ENCODE measurements at places on chromosomes 2 and 18.

GRCh38 chr2:164714471-164714870 is 93.2 kb upstream of the GRB14 start:
- no peak for DNase-seq

DNA sequence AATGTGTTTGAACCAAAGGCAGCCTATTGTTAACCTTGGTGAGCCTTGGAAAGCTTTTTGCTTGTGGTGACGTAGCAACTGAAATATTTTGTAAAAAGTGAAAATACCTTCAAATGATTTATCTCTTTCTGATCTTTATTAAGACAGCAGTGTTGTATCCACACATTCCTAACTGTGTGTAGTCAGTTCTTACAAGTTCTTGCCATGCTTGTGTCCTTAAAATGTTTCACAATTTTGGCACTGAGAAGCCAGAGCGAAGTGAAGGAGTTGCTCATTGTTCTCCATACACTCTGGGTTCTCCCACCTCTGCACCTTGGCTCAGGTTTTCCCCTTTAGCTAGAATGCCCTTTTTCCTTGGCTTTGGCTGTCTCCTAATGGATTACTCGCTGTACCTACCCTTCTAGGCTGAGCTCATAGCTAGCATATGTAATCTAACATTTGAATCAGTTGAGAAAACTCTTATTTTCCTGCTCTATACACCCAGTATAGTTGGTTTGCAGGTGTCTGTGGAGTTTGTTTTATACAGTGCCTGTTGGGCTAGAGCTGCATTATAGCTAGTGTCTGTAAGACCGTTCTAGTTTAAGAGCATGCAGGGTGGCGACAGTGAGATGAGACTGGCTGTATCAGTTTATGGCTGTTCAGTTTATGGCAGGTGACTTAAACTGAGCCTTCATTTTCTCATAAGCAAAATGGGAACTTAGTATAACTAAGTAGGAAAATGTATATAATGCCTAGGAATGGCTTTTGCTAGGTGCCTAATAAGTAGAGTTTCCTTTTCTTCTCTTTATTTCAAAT is 45.5 kb downstream of the FMNL2 start:
- DNase-seq: no peak

DNA sequence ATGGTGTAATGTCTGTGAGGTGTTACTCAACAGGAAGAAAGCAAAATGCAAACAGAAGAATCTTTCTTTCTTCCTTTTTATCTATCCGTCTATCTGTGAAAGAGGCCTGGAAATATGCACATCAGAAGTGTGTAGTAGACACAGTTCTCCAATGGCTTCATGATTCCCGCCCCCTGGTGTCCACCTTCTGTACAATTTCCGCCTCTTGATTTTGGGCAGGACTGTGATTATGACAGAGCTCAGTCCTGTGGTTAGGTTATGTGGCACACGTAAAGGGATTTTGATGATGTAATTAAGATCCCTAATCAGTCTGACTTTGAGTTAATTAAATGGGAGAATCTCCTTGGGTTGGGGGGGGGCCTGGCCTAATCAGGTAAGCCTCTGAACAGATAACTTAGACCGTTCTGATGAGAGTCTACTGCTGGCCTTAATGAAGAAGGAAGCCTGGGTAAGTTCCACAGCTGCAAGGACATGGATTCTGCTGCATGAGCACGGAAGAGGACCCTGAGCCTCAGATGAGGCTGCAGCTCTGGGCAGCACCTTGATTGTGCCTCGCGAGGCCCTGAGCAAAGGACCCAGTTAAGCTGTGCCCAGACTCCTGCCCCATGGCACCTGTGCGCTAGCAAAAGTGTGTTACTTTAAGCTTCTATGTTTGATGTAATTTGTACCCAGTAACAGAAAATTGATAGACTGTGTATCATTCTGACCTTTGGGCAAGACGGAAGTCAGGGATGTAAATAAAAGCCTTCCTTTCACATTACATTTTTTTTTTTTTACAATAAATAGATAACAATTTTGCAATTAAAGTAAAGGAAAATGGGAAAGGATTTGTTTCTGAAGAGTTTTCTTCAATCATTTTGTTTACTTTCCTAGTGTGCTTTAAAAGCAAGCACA is 11.3 kb upstream of the KCNF1 start:
- DNase-seq: no peak

- DNase-seq: no peak
Measured at GRCh38 chr2:109079590-109079989, 49.4 kb upstream of the SH3RF3 start.

DNA sequence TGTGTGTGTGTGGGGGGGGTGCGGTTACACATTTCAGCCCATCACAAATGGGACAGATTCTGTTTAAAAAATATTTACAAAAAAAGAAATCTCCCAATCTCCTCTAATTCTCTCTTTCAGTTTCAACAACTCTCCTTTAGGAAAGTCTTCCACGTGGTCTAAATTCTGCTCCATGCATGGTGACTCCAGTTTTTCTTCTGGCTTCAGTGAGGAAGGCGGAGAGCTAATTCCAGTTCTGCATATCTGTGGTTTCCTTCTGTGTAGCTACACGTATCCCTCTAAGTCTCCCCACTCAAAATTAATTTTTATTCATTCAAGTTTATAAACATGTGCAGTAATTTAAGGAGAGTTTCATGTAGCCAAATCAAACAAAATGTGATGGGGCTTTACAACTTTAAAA is 111.6 kb downstream of the SLC4A3 start:
- no peak for DNase-seq

GRCh38 chr2:101089419-101089818 is 61.8 kb downstream of the TBC1D8 start:
- no peak for DNase-seq

DNA sequence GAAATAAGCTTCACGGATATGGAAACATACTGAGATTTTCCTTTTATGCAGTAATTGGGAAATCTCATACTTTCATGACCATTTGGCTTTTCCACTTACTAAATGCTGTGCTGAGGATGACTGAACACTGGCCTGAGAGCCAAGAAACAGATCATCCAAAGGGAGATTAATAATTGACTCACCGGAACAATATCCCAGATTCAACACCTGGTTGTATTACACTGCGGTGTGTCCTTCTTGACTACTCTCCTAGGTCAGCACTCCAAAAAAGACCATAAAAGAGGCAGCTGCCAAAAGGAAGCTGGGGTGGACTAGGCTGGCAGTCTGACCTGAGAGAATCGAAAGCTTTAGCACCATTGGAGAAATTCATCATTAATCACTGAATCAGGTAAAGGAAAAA is 469.1 kb downstream of the CBLN2 start:
- DNase-seq: no peak

DNA sequence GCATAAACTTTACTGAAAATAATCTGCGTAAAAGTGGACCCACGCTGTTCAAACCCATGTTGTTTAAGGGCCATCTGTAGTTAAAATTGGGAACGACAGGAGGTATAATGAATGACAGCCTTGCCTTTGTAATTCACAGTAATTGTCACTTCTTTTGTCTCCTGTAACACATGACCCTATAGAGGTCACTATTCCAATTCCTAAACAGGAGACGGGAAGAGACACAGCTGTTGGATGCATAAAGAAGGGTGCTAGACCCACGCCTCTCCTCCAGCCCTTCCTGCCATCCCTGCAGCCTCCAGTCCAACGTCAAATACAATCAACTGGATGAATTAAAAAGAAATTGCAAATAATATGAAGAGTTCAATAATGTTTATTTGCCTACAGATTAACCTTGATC is 63.1 kb upstream of the NFATC1 start:
- no peak for DNase-seq

GRCh38 chr2:194465641-194466040 is 1191.4 kb upstream of the SLC39A10 start:
- no peak for DNase-seq

- no peak for DNase-seq
Measured at GRCh38 chr18:26563024-26563423, 14.7 kb upstream of the KCTD1 start.

DNA sequence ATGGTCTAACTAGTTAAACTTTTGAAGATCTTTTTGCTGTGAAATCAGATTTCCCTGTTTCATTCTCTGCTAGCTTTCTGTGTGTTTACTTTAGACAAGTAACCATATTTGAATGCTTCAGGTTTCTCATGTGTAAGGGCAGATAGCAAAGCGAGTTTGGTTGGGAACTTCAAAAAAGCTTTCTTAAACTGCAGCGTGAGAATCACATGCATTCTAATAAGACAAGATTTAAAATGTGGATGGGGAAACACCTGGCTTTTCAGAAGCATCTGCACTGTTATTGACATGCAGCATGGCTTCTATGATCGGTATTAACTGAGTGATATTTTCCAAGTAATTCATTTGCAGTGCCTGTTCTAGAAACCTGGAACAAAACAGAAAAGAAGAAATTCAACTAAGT is 119.3 kb downstream of the ABCA12 start:
- DNase-seq: no peak

DNA sequence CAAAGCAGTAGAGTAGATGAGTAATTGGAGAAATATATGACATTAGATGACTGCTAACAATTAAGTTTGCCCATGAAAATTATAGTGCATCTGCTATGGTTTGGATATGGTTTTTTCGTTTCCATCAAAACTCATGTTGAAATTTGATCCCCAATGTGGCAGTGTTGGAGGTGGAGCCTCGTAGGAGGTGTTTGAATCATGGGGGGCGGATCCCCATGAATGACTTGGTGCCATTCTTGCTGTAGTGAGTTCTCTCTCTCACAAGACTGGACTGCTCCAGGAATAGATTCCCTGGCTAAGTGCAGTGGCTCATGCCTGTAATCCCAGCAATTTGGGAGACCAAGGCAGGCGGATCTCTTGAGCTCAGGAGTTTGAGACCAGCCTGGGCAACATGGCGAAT is 9.7 kb upstream of the CUL3 start:
- DNase-seq: no peak

GRCh38 chr18:2486426-2486825 is 84.9 kb downstream of the METTL4 start:
- no peak for DNase-seq

DNA sequence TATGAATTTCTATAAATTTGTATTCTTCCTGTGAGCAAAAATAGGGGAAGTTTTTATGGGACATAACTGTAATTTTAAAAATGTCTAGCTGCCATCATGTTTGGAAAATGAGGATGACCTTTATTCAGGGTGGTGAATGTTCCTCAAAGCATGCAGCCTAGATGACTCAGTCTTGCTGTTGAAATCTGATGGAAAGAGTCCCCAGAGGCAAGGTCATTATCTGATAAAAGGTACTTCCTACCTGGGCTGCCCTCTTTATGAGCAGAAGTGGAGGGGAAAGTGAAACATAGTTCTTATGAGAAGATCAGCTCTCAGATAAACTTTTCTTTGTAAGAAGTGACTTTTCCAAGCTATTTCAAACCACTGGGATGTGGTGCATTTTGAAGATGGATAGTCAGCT is 1144.7 kb upstream of the PIK3C3 start:
- DNase-seq: no peak

- DNase-seq: no peak
Measured at GRCh38 chr2:105866216-105867185, 121.8 kb downstream of the NCK2 start.

GRCh38 chr18:48698707-48699106 is 159.9 kb downstream of the CTIF start:
- no peak for DNase-seq

DNA sequence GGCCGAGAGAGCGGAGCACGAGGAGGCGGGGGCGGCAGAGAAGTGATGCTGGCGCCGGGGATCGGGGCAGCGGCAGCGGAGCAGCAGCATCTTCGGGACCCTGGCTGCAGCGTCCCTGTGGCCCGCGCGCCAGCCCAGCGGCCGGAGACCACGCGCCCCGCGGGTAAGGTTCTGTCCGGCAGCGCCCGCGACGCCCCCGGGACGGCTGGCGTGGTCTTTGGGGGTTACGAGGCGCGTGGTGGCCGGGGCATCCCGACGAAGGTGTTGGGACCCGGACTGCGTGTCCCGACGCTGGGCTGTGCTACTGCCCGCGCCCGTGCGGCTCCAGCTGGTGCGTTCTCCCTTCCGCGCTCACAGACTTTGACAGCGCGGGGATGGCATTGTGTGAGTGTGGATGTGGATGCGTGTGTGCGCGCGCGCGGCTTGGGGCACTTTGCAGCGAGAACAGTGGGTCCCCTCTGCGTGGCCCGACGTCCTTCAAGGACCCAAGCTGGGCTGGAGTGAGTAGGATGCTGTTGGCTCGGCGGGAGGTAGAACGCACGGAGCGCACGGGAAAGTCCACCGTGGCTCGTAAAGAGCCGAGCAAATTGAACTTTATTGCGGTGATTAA is 405.0 kb downstream of the XIRP2 start:
- DNase-seq: no peak

GRCh38 chr2:235845245-235845644 is 322.9 kb downstream of the GBX2 start:
- no peak for DNase-seq

DNA sequence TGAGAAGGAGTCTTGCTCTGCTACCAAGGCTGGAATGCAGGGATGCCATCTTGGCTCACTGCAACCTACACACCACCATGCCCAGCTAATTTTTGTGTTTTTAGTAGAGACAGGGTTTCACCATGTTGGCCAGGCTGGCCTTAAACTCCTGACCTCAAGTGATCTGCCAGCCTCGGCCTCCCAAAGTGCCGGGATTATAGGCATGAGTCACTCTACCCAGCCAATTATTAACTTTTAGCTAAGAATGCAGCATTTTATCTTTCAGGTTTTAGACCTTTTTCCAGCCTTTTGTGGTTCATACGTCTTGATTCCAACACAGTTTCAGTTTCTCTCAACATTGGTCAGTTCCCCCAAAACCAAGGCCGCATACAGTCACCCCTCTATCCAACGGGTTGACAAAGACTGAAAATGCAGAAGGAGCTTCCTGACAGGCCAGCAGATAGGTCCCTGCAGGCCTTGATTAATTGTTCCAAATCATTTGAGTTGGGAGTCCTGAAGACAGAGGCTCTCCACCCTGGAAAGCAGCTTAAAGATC is 262.2 kb upstream of the KLHL29 start:
- DNase-seq: no peak

- no peak for DNase-seq
Measured at GRCh38 chr2:67600946-67601345, 203.8 kb downstream of the ETAA1 start.

DNA sequence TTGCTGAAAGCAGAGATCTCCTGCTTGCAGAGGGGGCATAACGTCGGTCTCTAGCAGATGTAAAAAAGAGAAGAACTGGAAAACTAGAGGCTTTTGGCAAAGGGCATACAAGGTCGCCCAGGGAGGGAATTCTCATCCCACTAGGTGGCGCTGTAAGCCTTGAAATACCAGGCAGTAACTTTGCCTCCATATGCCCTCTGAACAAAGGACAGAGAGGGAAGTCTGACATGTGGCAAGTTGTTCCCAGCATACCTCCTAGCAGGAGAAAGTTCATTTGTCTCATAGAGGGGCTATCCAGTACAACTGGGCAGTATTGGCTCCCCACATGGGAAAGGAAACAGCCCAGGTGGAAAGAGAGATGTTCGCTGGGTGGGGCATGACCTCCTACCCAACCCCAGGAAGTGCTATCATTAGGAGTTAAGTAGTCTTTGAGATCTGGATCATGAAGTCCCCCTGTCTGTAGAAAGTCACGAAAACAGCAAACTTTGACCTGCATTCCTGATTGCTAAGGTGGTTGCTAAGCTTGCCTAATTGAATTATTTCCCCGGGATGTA is 39.9 kb downstream of the STK17B start:
- DNase-seq: no peak

DNA sequence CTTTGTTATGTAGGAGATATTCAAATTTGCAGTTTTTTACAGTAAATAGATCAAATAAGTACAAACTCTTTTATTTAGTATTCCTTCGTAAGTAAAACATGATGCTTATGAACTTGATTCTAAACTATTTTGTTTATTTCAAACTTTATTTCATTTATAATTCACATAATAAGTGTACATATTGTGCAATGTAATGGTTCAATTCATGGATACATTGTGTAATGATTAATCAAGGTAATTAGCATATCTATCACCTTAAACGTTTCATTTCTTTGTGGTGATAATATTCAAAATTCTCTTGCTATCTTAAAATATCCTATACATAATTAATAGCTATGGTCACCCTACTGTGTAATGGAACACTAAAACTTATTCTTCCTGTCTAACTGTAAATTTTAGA is 525.9 kb upstream of the ZNF804A start:
- DNase-seq: no peak
